ENCODE measurements at places on chromosomes 5 and 9. TPM values are rescaled to one million over a fixed set of nuclear protein-coding genes. Genes with fewer than 3 reads are reported as not detected.

- no peak for DNase-seq
Measured at GRCh38 chr9:90018688-90019087, 413.9 kb downstream of the GADD45G start.

DNA sequence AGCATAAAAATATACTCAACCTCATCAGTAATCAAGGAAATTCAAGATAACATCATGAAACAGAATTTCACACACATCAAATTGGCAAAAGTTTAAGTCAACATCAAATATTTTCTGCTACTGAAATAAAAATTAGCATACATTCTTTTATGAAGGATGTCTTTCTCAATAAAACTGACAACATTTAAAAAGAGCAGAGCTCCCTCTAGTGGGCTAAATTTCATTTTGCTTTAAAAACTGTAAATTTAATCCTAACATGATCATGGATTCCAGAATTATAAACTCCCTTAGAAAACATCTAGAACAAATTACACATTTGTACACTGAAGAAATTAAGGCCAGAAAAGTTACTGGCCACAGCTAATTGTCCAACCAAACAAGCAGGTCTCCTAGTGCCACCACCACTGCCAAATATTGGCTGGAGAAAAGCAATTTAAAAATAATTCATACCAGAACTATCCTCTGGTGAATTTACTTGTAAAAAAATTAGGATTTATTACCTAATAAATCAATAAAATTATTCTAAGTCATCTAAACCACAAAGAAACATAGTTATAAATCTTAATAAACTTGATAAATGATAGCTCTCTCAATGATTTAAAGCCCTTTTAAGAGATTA is 31.2 kb downstream of the DEPDC1B start:
- no peak for DNase-seq

GTF3C5 gene
- 194 TPM for total RNA-seq

CDKN2B-AS1 gene
- not detected for total RNA-seq

DNA sequence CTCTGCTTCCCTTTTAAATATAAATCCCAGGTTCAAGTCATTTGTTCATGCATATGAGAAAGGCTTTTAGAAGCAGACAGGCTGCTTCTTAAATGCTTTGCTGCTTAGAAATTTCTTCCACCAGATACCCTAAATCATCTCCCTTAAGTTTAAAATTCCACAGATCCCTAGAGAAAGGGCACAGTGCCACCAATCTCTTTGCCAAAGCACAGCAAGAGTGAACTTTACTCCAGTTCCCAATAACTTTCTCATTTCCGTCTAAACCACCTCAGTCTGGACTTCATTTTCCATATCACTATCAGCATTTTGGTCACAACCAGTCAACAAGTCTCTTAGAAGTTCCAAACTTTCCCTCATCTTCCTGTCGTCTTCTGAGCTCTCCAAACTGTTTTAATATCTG is 679.8 kb upstream of the FTMT start:
- DNase-seq: no peak

DNA sequence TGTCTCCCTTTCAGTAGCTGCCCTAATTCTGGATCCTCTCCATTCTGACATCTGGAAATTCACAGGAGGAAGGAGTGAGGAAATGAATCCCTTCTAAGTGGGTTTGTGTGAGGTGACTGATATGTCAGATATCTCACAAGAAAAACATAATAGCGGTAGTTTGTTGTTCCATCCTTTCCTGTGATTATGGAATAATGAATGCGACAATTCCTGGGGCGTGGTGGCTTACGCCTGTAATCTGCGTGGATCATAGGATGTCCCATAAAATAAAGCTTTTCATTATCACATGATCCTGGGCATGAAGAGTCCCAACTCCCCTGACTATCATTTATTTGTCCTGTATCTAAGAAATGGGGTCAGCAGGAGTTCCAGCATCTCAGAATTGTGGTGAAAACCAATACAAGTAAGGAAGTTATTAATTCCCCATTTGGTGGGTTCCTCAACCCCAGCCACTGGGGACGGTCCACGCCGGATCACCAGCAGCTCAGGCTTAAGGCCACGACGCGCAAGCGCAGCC is 375 bp upstream of the C5orf24 start:
- no peak for DNase-seq

- DNase-seq: no peak
Measured at GRCh38 chr9:133089271-133089671, 27.5 kb downstream of the CEL start.

DNA sequence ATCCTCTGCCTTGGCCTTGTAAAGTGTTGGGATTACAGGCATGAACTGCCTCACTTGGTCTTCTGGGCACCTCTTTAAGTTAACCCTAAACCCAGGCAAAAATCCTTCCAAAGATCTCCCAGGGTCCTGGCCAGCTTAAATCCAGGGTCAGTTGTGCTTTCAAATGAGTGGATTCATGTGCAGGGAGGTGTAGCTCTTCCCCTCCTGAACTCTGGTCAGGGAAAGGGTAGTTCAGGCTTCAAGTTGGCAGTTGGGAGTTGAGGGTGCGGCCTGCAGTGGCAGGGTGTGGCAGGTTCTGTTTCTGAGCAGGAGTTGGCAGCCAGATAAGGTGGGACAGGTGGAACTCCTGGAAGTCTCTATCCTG is 3.6 kb downstream of the HNRNPAB start:
- DNase-seq: peak; percentile 47

GRCh38 chr9:550333-550732 is 291.2 kb upstream of the DMRT1 start:
- DNase-seq: no peak

DNA sequence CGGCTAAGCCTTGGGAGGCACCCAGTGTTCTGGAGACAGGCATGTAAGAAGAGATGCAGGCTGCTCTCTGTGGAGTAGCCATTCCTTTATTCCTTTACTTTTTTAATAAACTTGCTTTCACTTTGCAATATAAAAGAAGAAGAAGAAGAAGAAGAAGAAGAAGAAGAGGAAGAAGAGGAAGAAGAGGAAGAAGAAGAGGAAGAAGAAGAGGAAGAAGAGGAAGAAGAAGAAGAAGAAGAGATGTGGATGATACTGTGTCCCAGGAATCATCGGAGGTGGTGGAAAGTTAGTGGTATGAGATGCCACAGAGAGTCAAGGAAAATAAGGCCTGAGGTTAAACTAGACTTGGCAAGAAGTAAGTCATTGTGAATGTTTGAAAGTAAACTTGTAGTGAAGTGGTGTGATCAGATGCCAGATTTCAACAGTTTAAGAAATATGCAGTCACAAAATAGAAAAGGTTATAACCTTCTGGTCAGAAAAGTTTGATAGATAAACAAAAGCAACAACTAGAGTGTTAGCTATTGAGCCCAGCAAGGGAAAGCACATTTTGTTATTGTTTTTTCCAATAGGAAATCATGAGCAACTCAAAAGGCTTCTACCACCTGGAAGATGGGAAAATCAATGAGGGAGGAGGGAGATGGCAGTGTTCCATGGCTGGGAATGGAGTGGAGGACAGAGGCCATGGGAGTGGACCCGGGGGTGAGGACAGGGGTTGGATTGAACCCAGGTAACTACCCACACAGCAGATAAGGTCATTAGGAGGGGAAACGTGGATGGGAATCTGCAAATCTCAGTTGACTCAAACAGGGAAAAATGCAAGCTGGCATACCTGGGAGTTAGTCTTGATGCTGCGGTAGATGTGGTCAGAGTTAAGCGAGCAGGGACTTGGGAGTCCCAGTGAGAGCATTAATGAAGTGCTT is 16.8 kb downstream of the AOPEP start:
- DNase-seq: no peak

DNA sequence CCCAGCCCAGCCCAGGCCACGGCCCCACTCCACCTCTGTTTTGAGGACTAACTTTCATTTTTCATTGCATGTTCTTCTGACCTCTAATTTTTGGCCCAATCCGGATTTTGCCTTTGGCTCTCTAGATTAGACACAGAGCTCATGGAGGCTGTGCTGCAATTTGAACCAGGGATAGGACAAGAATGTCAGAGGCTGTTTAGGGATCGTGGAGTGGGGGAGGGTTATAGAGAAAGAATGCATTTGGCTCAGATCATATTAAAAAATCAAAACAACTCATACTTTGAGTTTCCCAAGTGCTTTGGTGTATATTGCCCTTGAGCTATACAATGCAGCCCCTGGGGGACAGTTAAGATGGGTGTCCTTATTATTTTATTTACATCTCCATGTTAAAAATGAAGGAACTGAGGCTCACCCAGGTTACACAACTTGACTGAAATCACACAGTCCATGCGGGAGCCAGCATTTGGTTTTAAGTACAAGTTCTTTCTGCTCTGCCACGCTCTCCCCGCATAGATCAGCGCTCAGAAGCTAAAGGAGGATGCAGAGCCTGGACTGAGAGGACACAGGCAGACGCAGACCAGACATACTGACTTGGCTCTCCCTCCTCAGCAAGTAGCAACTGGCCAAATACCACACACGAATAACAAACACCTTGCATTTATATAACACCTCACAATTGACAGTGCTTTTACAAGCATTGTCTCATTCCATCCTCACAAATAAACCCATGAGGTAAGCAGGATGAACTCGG is 126.4 kb upstream of the RAI14 start:
- no peak for DNase-seq

- no peak for DNase-seq
Measured at GRCh38 chr9:107749787-107750444, 260.3 kb upstream of the KLF4 start.

OBP2B gene
- not detected for total RNA-seq

DNA sequence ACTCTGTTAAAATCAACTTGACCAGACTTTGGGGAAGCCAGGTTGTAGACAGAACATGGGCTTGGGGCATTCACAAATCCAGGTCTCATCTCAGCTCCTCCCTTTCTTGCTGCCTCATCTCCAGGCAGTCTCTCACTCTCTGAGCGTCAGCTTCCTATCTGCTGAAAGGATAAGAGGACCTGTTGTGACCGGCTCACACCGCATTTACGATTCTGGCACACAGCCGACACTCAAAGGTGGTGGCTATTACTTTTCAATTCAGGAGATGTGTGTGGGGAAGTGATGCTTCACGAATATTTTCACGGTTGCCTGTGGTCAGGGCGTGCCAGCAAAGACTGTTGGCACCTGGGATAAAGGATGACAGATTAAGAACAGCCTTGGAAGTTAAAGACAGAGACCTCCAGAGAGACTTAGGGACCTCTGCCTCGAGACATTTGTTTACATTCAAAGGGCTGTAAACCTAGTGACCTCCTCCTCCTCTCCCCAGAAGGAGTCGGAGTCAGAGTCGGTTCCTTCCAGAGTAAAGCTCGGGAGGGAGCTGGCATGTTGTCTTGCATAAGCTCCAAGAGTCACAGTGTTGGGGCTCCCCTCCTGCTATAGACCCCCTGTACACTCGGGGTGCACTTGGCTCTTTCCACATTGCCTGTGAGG is 83.2 kb downstream of the AK8 start:
- no peak for DNase-seq

RAI14 gene
- 4.7 TPM for total RNA-seq

GLIPR2 gene
- 4.0 TPM for total RNA-seq

DNA sequence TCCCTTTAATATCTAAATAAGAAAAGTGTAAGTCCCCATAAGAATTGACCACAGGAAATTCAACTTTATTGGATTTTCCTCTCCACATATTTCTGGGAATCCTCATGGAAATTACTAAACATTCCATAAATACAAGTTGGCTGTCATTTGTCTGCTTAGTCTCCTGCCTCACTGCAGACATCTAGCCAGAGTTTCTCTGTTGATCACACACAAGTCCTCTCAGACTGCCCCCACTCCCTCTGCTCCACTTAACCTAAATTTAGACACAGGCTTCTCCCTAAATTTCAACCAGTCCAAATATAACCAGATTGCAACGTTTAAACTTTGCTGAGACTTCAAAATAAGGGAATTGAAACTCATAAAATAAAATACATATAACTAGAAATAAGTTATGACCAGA is 982.1 kb downstream of the DTWD2 start:
- no peak for DNase-seq

GRCh38 chr9:128085943-128086342 is 17.9 kb downstream of the SLC25A25 start:
- DNase-seq: no peak

- no peak for DNase-seq
Measured at GRCh38 chr9:28260330-28260729, 687.0 kb upstream of the C9orf72 start.

- DNase-seq: no peak
Measured at GRCh38 chr9:74726581-74726980, 161.1 kb downstream of the TRPM6 start.

- DNase-seq: no peak
Measured at GRCh38 chr5:141816598-141817399, 61.4 kb downstream of the PCDH1 start.

- no peak for DNase-seq
Measured at GRCh38 chr9:127196826-127197145, 67.8 kb upstream of the GARNL3 start.

- DNase-seq: no peak
Measured at GRCh38 chr9:34611251-34611810, 566 bp downstream of the RPP25L start.

DNA sequence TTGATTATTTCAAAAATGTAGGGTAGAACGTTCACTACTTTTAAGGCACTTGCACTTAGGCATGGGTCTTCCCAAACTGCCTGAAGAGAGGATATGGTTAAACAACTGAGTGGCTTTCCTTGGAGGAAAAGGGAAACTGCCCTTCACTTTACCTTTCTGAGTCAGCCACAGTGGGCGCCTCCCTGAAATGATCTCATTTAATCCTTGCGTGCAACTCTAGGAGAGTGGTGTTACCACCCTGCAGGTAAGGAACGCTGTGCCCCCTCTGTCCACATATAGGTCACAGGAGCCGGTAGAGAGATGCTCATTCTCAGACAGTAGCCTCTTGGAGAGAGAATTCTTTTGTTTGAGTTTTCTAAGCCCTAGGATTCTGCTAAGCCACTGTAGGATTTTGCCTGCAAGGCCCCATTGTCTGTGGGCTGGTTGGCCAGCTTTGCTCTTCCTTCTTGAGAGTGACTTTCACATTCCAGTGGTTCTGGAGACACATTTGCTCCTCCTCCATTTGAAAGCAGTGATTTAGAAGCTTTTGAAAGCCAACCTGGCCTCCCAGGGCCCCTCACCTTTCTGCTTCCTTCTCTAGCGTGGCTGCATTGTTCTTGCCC is 110.3 kb upstream of the CTSL start:
- DNase-seq: no peak

GRCh38 chr5:56791396-56791795 is 24.0 kb upstream of the MAP3K1 start:
- no peak for DNase-seq

CDH6 gene
- total RNA-seq: not detected

DNA sequence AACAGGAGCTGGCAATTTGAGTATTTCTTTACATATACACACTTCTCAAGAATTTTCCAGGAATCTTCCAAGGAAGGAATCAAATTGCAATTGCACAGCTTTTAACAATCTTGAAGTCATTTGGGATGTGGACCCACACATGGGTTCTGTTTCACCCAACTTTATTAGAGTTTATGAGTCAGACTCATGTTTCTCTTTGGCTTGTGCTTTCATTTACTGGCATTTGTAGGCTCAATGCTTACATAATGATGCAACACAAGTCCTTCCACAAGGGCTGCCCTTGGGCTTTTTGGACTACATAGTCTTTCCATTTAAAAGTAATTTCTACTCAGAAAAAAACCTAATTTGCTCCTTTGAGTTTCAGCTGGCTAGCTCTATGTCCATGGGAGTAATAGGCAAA is 4.6 kb upstream of the CDC37L1 start:
- no peak for DNase-seq

GRCh38 chr5:114447084-114447773 is 85.4 kb downstream of the KCNN2 start:
- DNase-seq: no peak
